Hindlimb muscle (tissue), 1 donor: ENCODE measurements at places on chromosomes 16 and 17.

DNA sequence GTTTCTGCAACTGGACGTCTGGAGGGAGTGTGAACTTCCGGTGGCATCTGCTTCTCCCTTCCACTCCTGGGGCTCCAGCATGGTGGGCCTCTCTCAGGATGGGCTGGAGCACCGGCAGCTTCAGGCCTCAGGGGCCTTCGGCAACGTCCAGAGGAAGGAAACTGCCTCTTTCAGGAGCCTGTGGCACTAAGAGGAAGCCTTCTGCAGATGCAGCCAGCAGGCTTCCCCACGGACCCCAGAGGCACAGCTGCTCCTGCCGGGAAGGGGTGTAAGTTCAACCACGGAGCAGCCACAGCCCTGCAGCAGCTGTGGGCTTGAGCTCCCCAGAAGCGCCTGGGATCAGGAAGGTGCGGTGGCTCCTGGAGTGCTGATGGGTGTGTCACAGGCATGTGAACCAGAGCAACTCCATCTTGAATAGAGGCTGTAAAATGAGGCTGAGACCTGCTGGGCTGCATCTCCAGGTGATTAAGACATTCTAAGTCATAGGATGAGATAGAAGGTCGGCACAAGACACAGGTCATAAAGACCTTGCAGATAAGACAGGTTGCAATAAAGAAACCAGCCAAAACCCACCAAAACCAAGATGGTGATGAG lies 50.8 kb upstream of the KLHDC4 start:
- no peak for DNase-seq

- DNase-seq = no peak
Observed at GRCh38 chr17:73172252-73172651, 7.4 kb downstream of the SSTR2 start.

DNA sequence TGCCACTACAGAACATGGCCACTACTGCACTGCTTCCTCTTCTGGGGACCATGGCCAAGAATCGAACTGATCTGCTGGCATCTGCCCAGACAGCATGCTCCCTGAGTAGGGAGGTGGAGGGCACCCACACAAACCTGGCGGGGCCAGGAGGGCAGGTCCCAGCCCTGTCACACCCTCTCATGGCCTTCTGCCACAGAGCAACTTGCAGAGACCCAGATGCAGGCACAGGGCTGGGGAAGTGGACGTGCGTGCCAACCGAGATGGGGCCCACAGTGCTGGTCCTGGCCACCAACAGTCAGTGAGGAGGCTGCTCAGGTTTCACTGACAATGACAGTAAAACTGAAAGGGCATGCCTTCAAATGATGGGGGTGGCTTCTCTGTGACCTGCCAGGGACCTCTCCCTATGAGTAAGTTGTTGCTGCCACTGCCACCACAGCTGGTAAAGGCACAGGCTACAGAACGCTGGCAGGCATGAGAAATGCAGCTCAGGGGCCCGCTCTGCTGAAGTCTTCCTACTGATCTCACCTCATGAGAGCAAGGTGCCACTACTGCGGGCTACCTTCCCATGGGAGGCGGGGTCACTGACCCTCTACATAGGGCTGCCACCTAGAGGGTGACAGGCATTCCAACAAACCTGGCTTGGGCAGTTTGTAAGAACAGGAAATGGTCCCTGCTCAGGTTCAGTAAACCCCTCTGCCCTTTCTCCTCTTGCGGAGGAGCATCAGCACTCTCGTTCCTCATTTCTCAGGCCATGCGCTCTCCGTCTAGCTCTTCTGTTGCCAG lies 15.5 kb downstream of the HIC1 start:
- DNase-seq = peak; percentile 19

GRCh38 chr16:28503470-28504259 lies 3.0 kb downstream of the IL27 start:
- no peak for DNase-seq

DNA sequence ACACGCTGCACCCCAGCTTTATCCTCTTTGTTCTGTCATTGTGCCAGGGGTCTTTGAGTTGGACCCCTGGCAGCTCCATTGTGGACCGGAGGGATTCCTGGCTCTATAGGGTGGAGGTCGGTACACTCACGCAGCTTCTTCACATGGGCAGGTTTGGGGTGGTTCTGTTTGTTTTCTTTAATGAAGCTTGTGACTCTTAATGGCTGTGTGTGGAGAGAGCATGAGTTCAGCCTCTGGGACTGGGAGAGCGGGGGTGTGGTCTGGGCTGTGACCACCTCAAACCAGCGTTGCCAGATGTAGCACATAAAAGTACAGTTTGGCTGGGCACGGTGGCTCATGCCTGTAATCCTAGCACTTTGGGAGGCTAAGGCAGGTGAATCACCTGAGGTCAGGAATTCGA lies 21.2 kb upstream of the NAGLU start:
- DNase-seq = no peak

DNA sequence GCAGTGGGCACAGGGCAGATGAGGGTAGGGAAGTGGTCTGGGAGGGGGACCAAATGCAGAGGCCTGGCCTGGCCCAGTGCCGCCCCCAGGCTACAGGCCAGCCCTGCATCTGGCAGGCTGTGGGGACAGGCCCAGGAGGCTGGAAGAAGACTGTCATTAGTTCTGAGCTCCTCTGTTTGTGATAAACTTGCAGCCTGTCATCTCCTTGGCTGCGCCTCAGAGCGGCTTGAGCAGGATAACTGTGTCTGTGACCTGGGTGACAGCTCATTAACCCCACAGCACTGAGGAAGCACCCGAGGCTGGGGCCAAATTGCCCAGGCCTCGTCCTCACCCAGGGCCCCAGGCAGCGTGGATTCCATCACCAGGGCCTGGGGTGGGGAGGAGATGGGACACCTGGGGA lies 23.9 kb downstream of the ABCC3 start:
- DNase-seq = no peak

- no peak for DNase-seq
Observed at GRCh38 chr17:62134397-62134796, 69.3 kb upstream of the MED13 start.

- DNase-seq = no peak
Observed at GRCh38 chr17:41496803-41497484, 7.2 kb upstream of the KRT36 start.

GRCh38 chr17:58402047-58402446 lies 15.3 kb downstream of the RNF43 start:
- no peak for DNase-seq

- DNase-seq = no peak
Observed at GRCh38 chr17:3009411-3009920, 53.9 kb downstream of the OR1D5 start.

DNA sequence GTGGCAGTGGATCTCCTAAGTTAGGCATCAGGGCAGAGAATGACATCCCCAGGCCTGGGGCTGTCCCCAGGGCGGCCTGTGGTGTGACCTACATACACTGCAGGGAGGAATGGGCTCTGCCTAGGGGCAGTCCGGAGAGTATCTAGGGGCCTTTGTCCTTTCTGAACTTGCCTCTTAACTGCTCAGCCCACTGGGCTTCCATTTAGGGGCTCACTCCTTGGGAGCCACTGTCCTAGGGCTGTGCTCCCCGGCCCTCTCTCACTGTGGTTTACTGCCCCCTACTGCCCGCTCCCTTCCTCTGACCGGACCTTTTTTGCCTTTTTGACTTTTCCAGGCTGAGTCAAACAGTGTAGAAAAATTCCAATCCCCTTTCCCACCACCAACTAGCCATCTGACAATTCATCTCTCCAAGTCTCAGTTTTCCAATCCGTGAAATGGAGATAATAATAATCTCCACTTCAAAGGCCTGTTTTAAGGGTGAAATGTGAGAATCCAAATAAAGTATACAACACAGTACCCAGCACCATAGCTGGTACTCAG lies 66.8 kb downstream of the DNAH3 start:
- DNase-seq = peak; percentile 36

DNA sequence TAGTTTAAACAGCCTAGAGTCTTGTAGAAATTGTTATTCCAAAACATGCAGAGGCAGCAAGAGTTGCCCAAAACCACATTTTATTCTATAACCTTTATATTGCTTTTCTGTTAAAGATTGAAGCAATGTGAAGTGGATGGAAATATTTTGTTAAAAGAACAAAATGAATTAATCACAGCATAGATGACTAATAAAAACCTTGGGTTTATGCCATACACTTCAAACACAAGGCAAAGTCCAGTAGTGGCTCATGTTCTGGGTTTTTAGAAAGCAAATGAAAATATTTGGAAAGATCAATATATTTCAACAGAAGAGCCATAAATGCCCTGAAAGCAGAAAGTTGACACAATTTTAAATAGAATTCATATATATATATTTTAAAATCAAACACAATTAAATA lies 36.7 kb upstream of the ULK2 start:
- no peak for DNase-seq

- no peak for DNase-seq
Observed at GRCh38 chr17:40614431-40615067, 33.1 kb downstream of the SMARCE1 start.

- DNase-seq = no peak
Observed at GRCh38 chr17:71188811-71189492, 931.9 kb upstream of the SOX9 start.

DNA sequence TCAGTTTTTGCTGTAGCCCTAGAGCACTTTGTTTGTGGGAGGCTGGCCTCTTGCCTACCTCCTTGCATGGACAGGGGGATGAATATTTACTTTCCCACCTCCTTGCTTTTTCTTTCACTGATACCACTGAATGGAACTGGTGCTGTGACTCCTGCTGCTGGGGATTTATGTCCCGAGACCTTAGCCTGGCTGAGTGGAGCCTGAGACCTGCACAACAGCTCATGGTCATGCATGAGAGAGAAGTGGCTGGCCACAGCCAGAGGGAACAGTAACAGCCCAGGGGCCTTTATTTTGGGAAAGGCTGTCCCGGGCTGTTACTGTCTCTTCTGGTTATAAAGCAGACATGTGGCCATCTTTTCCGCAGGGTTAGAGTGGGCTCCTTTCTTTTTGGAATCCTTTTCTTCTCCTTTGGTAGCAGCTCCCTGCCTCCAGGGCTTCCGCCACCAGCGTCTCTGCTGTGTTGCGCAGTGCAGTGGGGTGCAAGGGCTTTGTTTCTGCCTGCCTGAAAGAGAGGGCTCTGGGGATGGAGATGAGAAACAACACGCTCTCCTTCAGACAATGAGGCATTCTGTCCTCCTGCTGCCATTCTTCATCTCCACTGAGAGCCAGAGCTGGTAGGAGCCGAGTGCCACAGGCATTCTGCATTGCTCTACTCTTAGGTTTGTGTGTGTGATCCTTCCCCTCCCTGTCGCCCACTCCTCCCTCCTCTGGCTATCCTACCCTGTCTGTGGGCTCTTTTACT lies 14.5 kb downstream of the SNX11 start:
- no peak for DNase-seq

- no peak for DNase-seq
Observed at GRCh38 chr16:81488687-81489411, 44.2 kb downstream of the CMIP start.

GRCh38 chr17:54063639-54064038 lies 240.9 kb downstream of the KIF2B start:
- DNase-seq = no peak

DNA sequence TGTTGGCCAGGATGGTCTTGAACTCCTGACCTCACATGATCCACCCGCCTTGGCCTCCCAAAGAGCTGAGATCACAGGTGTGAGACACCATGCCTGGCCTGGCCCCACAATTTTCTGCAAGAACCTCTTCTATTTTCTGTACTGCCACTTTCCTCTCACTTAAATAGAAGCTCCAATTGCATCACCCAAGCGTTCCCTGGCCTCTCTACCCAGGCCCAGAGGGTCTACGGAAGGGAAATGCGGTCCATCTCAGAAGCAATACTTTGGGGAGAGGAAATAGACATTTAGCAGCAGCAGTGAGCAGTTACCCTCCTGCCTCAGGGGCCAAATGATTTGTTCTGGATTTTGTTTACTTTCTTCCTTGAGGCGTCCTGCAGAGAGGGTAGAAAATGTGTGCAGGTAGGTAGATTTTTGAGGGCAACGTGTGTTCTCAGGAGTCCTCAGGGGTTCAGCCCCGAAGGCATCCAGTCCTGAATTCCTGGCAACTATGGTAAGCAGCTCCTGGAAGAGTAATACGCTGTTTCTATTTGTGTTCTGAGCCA lies 11.0 kb downstream of the SLC6A4 start:
- no peak for DNase-seq

DNA sequence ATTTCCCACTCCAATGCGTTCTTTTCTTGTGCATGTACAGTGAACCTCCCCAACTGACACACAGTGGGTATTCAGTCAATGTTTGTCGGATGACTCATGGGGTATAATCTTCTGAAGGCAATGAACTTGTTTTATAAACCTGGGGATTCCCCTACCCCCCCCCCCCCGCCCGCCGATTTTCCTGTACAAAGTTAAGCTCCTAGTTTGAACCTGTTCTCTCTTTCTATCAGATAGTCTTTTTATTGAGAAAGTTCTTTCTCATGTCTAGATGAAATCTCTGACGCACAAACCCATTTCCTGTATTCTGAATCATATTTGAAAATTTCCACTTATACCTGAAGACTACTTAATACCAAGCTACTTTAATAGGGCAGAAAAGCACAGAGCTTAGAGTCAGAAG lies 338.3 kb downstream of the CA10 start:
- no peak for DNase-seq

DNA sequence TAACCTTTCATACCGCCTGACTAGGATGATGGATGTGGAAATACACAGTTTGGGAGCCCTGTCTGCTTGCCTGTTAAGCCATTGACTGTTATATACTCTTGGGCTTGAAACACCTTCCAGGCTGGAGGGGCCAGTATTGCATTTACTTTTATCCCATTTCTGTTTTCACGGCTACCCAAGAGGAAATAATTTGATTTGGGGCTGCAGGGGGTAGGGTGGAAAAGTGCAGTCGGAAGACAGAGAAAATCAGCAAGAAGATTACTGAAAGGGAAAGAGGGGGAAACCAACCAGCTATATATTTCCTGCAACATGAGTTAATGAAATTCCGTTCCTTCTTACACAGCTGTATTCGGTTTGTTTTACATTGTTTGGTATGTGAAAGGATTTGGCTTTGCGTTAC lies 202.5 kb downstream of the CDH13 start:
- DNase-seq = no peak

DNA sequence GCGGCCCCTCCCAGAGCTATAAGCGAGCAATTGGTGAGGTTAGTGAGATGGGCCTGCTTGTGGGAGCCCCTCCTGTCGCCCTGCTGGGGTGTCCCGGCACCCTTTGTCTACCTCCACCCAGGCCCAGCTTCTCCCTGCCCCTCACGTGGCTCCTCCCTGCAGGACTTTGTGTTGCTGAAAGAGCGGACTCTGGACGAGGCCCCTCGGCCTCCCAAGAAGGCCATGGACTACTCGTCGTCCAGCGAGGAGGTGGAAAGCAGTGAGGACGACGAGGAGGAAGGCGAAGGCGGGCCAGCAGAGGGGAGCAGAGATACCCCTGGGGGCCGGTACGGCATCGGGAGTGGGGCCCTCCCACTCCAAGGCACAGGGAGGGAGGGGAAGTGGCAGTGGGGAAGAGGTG lies 6.1 kb upstream of the C17orf107 start:
- DNase-seq = no peak

DNA sequence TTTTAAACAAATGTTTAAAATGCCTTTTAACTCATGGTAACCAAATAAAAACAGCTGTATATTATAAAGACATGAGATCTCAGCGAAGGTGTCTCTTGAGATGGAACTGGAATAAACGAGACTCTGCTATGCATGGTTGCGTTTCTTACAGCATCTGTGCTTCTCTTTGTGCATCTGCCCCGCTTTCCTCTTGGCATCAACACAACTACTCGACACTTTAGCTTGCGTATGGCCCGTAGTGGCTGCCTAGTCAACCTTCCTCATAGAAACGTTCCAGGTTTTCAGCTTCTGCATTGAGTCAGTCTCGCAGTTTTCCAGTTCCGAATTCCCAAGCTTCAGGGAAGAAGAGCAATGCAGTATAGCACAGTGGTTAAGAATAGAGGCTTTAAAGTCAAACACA lies 214.9 kb downstream of the CEP112 start:
- DNase-seq = peak; percentile 63

GRCh38 chr17:80261159-80261894 lies 675 bp downstream of the RNF213 start:
- peak; percentile 52 for DNase-seq
